ENCODE measurements at places on chromosomes 16 and 17.

DNA sequence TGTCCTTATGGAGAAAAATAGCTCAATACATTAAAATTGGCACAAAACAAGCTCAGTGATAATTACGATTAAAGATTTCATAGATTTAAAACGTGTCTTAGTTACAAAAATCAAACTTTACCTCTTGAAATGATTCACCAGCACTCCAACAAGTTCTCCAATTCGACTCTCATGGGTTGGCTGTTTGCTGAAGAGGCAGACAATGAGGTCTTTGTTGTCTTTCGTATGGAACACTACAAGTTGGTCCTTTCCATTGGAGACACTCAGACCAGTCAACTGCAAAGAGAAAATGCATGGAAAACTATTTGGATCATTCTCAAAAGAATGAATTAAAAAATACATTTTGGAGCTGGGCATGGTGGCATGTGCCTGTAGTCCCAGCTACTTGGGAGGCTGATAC is 118.2 kb downstream of the CDK5R1 start:
- no peak for DNase-seq

GRCh38 chr17:79657861-79658810 is 47.3 kb upstream of the RBFOX3 start:
- DNase-seq, result no peak

GRCh38 chr16:50816901-50817555 is 75.1 kb downstream of the CYLD start:
- no peak for DNase-seq

GRCh38 chr16:47600376-47600775 is 139.2 kb downstream of the PHKB start:
- no peak for DNase-seq

DNA sequence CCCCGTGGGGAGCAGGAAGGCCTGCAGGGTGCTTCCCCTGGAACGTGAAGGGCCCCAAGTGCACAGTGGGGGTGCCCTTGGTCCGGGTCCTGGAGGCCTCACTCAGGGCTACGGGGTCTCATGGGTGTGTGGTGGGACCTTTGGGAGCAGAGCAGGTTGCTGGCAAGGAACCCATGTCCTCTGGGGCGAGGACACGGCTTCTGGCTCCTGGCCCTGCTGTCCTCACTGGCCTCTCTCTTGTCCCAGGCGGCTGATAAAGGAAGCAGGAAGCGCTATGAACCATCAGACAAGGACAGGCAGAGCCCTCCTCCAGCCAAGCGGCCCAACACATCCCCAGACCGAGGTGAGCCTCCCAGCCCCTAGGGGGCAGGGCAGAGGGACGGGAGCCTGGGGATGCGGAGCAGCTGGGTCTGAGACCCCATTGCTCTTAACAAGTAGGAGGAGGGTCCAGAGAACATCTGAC is 9.8 kb upstream of the IL17C start:
- no peak for DNase-seq

- no peak for DNase-seq
These were observed 38.7 kb downstream of the CPPED1 start for GRCh38 chr16:12764813-12765488.

DNA sequence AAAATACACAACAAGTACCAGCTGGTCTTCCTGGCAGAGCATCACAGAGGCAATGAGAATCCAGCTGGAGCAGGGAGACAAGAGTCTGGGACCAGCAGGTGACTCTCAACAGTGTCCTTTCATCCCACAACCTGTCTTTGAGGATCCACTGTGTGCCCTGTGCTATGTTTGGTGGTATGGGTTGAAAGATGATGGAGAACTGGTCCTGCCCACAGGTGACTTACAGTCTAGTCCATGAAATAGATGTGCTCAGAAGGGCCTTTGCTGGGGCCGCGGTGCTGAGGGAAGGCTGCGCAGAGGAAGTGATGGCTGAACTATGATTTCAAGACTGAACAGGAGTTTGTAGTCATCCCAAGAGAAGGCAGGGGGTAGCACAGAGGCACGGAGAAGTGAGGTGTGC is 17.9 kb downstream of the WNT3 start:
- DNase-seq, result no peak

DNA sequence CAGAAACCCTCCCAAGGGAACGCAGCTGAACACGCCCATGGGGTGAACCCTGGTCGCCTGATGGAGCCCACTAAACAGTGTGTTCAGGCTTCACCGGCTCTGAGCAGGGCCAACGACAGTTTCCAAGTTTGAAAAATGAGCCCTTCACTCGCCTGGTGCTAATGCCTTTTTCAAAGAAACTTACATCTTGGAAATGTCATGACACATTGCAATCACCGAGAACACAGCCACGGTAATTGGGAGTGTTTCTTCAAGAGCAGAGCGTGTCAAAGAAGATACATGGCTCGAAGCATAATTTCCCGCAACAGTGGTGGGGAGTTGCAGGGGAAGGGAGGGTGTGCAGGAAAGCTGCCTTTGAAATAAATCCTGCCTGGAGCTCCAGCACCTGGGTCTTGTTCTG is 463.2 kb downstream of the TMEM114 start:
- DNase-seq, result no peak

- no peak for DNase-seq
These were observed 57.5 kb downstream of the RNF213 start for GRCh38 chr17:80318166-80318565.

- DNase-seq, result no peak
These were observed 41.2 kb upstream of the HAPSTR1 start for GRCh38 chr16:9050102-9050830.

- DNase-seq, result no peak
These were observed 10.8 kb downstream of the CHD9 start for GRCh38 chr16:53065461-53066061.

GRCh38 chr16:4654011-4654963 is 29.7 kb downstream of the MGRN1 start:
- no peak for DNase-seq

DNA sequence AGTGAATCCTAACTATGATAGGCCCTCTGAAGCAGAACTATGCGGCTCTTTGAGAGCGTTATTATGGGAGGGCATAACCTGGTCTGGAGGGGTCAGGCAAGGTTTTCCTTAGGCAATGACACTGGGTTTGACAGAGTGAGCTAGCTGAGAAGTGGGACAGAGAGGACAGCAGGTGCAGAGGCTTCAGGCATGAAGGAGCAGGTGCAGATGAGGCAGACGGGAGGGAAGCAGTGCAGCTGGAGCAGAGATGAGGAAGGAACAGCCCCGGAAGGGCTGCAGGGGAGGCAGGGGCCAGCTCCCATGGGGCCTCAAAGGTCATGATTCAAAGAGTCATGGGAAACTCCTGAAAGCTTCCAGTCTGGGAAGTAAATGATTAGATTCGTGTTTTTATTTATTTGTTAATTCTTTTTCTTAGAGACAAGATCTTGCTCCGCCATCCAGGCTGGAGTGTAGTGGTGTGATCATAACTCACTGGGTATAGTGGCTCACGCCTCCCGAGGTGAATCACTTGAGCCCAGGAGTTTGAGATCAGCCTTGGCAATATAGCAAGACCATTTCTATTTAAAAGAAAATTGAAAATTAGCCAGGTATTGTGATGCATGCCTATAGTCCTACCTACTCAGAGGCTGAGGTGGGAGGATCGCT is 5.4 kb downstream of the MARCHF10 start:
- DNase-seq, result no peak

DNA sequence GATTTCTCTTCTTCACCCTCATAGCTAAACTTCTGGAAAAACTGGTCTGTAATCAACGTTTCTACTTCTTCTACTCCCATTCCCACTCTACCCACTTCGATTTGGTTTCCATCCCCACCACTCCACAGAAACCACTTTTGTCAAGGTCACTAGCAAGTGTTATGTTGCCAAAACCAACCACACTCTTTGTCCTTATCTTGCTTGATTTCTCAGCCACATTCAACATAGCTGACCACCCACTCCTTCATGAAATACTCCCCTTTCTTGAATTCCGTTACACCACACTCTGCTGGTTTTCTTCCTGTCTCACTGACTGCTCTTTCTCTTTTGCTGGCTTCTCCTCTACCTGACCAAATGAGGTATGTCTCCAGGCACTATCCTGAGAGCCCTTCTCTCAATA is 11.9 kb downstream of the IKZF3 start:
- peak; percentile 52 for DNase-seq

- DNase-seq, result no peak
These were observed 35.7 kb downstream of the KANSL1 start for GRCh38 chr17:46157443-46158062.

GRCh38 chr17:71127416-71127815 is 958.1 kb downstream of the KCNJ2 start:
- no peak for DNase-seq

GRCh38 chr17:66980896-66981295 is 16.4 kb downstream of the CACNG4 start:
- no peak for DNase-seq

GRCh38 chr17:1123921-1124715 is 55.7 kb downstream of the ABR start:
- DNase-seq, result no peak

GRCh38 chr17:42795061-42795460 is 3.4 kb downstream of the COA3 start:
- no peak for DNase-seq

- no peak for DNase-seq
These were observed 1.6 kb downstream of the CCP110 start for GRCh38 chr16:19525385-19525723.

GRCh38 chr17:81150377-81151077 is 14.8 kb upstream of the PVALEF start:
- DNase-seq, result peak; percentile 56

DNA sequence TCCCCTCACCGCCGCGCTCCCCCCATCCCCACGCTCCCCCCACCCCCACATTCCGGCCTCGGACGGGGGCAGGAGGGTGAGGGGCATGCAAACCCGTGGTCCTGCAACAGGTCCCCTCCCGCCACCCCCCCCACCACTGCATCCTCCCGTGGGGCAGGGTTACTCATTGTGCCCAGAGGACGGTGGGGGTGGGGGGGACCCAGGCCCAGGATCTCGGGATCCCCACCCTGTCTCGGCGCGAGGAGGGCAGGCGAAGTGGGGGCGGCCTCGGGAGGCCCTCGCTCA is 8.5 kb downstream of the SLC22A31 start:
- no peak for DNase-seq

GRCh38 chr16:8998108-8998507 is 34.4 kb upstream of the USP7 start:
- DNase-seq, result no peak

DNA sequence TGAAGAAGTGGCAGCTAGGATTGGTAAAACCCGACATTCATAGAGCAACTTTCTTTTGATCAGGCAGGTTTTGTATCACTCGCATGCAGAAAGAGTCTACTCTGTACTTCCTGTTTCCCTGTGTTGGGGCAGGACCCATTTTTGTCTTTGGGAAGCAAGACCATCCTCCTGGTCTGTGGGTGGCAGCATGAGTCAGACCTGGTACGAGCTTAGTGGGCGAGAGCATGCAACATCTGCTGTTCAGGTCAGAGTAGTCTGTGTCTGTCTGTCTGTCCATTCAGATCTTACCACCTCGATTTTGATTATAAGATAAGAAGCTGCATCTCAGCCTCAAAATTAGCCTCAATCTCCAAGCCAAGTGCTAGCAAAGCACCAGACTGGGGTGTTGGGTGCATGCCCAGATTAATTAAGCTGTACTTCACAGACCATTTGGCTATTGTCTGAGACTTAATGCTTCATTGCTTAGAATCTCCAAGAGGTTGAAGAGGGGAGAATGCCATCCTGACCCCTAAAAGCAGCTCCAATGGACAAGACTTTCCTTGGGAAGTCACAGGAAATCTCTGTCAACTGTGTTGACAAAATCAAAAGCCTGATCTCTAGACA is 110.9 kb downstream of the XYLT1 start:
- DNase-seq, result peak; percentile 26

GRCh38 chr17:33403194-33403593 is 110.1 kb upstream of the ASIC2 start:
- no peak for DNase-seq
